Epithelial cell of proximal tubule (primary cell): ENCODE measurements at places on chromosomes 12 and 14.

DNA sequence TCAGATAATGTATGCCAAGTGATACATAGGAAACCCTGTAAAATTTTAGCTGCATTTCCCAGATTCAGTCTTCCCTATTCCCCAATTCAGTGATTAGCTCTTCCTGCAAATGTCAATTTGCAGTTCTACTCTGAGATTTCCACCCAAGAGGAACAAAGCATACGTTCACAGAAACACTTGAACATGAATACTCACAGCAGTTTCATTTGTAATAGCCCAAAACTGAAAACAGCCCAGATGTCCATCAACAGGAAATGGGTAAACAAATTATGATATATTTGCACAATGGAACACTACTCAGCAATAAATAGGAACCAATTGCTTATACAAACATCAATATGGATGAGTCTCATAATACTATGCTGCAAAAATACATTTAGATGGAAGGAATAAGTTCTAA lies 194.2 kb downstream of the GXYLT1 start:
- DNase-seq = no peak

DNA sequence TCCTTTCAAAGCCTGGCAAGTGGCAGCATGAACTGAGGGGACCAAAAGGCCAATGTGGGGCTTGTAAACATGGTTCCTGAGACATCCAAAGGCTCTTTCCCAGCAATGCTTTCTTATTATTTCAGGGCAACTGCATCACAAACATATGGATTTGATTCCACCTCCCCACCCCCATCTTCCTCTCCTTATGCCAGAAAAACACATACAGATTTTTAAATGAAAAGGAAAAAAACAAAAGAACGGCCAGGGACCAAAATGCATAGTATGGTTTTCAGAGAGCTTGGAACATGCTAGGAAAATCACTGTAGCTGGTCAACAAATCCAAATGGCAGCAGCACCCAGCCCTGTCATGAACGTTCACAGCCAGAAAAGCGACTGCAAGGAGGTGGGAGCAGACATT lies 167.6 kb downstream of the ANO2 start:
- DNase-seq = no peak

DNA sequence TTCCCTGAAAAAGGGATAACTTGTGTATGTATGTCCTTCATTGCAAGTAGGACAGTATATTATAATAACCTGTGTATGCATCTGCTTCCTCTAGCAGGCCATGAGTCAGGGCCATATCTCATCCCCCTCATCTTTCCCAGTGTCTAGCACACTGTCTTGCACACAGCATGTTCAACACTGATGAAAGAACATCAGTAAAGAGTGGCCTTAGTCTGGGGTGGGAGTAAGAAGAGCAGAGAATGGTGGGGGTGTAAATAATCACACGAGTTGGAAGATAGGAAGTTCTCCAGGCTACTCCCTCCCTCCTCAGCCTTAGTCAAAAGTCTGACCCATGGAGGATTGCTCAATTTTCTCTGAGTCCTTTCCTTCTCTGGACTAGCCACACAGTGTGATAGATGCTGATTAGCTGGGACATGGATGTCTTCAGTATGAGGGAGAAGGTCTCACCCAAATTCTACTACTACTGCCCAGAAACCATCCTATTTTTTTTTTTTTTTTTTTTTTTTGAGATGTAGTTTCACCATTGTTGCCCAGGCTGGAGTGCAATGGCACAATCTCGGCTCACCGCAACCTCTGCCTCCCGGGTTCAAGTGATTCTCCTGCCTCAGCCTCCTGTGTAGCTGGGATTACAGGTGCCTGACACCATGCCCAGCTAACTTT lies 14.6 kb upstream of the SP1 start:
- DNase-seq = no peak

- DNase-seq = no peak
These were observed 1.4 kb downstream of the MMAB start for GRCh38 chr12:109571773-109572505.

DNA sequence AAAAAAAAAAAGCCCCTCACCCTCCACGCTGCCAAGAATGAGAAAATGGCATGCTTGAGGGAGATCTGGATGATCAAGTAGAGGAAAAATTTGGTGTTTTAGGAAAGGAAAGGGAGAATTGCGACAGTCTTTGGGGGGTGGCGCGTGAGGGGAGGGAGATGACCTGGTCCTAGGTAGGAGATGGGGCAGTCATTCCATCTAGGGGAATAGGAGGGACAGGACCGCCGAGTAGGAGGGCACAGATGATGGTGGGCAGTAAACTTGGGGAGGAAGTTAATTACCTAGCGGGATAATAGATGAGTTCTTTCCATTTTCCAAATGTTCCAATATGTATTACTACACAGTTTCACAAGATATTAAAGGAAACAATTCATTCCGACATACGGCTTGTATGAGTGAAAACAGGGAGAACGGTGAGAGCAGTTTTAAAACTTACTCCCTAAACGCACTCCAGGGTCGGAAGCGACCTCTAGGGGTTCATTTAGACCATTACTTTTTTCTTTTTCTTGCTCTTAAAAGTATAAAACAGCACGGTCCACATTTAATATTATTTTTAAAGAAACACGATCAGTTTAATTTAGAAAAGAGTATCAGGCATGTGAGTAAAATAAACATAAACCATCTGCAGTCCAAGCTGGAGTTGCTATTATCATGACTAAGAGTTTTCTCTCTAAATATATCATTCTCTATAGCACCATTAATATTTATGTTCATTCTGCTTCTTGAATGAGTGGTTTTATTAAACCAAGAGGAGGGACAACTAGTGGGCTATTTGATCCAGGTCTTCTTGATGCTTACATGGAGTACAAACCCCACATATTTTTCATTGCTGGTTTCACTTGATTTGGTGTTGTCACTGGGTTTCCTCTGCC lies 3.0 kb upstream of the FNTB start:
- no peak for DNase-seq

DNA sequence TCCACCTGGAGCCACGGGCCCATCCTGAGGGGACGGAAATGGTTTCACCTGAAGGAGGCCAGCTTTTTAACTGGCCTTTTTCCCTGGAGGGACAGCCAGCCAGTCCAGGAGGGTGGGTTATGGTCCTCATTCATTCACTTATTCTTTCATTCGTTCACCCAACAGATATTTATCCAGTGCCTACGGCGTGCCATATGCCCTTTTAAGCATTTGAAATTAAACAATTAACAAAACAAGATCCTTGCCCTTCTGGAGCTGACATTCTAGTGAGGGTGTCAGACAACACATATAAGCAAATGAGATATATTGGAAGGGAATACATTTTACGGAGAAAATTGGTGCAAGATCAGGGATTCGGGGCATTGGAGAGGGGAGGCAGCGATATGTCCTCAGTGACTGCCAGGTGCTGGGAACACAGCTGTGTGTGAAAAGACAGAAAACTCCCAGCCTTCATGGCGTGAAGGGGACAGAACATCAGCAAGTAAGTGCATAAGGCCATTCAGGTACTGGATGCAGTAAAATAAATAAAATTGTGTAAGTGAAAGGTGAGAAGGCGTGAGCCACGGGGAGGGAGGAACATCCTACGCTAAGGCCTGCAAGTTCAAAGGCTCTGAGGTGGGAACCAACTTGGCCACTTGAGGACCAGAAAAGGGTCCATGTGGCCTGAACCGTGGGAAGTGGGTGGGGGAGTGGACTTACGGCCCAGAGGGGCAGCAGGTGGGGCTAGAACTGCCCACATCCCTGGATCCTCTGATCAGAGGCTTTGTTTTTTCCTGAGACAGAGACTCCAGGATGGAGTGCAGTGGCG lies 684 bp upstream of the ABCB9 start:
- DNase-seq = no peak

DNA sequence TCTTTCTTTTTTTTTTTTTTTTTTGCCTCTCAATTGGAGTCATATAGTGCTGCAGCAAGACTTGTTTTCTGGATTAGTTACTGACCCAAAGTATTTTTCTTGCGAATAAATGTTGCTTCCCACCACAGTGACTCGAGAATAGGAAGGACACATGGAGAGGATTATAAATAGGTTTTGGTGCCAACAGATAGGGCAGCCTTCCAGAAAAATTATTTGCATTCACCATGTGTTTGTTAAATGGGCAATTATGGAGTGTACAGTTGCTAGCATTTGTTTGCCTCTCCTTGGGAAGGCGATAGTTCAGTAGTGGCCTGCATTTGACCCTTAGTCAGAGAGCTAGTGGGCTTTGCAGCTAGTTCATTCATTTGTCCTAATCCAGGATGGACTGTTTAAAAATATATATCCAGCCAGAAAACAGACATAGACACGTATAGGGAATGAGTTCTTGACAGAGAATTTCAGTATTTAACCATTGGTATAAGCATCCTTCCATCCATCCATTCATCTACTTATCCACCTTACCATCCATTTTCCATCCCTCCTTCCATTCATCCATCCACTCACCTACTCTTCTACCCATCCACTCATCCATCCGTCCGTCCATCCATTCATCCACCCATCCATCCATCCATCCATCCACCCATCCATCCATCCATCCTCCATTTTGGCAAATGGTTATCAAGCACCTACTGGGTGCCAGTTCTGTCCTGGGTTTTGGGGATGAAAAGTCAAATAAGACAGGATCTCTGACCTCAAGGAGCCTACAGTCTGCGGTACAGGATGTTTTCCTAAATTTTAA lies 67.5 kb downstream of the CHST11 start:
- no peak for DNase-seq

GRCh38 chr14:39302124-39302810 lies 68.6 kb downstream of the MIA2 start:
- no peak for DNase-seq

DNA sequence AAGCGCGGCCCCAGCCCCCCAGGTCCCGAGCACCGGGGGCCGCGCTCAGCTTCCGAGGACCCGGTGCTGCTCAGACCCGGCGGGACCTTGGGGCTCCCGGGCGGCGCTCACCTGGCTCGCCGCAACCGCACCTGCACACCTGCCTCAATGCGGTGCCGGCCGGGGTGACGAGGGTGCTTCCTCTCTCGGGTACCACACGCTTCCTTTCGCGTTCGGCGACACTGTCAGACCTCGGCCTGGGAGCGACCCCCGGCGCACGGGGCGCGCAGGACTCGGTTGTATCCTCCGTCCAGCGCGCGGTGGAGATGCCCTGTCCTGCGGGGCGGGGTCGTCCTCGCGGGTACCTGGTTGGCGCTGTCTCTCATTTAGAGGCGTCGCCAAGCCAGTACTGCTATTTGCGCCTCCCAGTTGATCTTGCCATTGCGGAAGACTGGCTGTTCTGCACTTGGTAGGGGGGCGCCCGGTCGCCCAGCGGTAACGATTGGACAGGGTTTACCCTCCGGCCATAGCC lies 718 bp downstream of the PACS2 start:
- DNase-seq = no peak

- no peak for DNase-seq
These were observed 156.5 kb upstream of the PLEKHG7 start for GRCh38 chr12:92546259-92546634.

DNA sequence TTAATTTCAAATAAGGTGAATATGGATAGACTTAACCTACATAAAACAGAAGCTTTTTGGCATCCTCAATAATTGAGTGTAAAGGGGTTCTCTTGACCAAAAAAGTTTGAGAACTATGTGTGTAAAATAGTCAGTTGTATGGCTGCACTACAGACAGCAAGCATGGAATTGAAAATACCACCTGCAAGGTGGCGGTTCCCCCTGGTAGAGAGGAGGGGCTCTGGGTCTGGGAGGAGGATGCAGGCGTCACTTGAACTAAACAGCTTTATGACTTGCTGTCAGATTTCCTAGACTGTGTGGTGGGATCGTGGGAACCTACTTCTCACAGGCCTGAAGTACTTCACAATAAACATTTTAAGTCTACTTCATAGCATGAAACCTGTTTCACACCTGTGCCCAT lies 6.3 kb downstream of the EVL start:
- DNase-seq = no peak

- no peak for DNase-seq
These were observed 268.2 kb downstream of the DPF3 start for GRCh38 chr14:72625689-72626088.

DNA sequence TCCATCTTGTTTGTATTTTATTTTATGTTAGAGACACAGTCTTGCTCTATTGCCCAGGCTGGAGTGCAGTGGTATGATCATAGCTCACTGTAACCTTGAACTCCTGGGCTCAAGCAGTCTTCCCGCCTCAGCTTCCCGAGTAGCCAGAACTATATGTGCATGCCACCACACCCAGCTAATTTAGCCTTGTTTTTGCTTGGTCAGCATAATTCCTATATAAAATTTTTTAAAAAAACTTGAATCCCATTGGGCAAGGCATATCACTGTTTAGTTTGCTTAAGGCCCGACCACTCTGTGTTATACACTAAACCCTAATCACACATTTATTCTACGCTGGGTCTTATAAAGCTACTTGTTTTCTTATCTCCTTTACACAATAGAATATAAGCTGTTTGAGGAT lies 266.4 kb downstream of the AKAP6 start:
- DNase-seq = no peak

DNA sequence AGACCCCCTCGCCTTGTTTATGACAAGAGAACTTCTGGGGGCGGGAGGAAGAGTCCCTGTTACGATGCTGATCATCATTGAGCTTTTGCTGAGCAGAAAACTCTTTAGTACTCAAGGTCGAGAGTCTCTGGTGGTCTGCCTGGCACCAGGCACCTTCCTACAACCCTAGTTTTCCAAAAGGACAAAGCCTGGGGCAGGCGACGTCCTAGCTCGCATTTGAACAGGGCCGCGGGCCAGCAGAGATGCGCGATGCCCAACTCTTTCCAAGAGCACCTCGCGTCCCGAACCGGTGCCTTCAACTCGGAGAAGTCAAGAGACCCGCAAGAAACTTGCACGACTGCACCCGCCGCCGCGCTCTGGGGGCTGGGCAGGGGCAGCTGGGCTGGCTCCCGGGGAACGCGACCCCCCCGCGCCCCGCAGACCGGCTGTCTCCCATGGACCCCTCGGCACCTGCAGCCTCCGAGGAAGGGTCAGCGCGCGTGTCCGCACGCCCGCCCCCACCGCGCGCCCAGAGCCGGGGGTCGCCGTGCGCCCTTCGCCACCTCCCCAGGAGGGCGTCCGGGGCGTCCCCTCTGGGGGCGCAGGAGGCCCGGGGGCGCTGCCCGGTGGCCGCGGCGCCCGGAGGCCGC lies 377 bp upstream of the BCL7A start:
- no peak for DNase-seq

DNA sequence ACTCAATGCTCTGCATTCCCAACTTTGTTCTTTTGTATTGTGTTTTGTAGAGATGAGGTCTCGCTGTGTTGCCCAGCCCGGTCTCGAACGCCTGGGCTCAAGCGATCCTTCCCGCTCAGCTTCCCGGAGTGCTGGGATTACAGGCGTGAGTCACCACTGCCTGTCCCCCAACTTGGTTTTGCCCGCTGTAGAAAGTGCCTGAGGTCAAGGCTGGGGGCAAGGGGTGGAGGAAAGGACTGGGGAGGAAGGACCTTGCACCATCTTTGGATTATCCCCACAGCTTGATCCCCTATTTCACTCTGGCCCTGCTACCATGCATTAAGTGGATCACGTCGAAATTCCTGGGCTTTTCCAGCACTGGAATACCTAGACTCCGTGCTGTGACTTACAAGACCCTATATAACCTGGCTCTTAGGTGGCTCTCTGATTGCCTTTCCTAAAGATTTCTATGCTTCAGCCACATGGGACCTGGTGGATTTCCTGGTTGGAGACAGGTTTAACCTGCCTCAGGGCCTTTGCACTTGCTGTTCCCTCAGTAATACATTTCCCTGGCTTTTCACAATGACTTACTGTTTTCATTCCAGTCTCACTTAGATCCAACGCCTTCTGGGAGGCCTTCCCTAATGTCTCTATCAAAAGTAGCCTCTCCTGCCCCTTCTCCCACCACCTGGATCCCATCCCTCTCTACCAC lies 608 bp upstream of the PIANP start:
- DNase-seq = no peak
